ENCODE measurements at places on chromosomes 4 and X.

DNA sequence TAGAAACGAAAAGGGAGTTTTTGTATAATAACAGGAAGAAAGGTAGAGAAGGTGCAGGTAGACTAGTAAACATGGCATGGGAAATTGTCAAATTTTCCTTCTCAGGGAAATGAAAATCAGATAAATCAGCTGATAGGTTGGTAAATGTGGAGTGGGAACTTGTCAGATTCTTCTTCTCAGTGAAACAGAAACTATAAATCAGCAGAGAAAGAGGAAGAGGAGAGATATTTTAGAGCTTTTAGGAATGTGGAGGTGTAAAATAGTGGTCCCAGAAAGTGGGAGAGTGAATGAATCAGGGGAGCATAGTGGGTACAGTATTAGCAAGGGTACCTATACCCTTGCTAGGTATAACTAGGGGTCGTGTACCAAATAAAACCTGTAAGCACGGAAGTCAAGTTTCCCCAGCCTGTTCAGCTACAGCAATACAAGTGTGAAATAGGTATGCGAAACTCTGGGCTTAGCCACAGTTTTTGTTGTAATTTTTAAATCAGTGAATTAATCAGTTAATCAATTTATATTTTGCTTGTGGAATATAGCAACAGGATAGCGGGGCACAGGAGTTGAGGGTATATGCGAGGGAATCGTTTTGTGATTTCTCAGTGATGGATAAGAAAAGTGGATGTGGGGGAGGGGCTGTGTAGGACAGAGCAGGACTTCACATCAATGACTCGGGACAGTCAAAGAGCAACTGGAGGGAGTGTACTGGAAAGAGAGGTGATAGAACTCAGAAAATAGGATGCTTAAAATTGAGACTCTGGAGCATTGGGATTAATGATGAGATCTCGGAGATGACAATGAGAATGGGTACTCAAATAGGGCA is 561.5 kb downstream of the INPP4B start:
- DNase-seq: no peak

GRCh38 chr4:22493523-22493922 is 22.3 kb downstream of the ADGRA3 start:
- DNase-seq: no peak

DNA sequence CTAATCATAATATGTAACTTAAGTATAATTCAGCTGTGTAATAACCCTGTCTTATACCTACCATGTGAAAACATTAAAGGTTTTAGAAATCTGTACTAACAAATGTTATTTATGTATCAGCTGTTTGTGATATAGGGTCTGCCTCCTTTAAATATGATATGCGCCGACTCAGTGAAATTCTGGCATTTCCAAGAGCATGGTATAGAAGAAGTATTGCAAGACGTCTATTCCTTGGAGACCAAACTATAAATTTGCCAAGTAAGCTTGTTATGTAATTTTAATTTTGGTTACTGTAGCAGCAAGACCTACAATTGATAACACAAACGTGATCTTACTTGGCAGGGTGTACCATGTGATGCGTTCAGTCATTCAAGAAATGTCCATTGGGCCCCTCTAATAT is 32.3 kb upstream of the ADAD1 start:
- DNase-seq: no peak

DNA sequence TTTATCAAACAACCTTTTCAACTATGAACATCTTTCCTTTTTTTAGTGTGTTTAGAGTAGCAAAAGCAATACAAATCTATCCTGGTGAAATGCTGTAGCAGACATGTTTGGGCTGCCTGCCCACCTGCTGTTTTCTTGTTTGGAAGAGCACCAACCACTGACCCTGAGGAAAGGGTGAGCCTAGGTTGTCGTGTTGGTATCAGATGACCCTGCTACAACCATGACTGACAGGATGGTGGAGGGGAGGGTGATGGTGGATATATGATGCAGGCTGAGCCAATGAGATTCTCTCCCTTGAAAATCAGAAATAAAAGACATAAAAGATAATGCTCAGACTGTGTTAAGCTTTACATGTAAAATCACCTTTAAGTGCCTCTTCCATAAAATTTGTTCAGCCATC is 201.2 kb downstream of the NPNT start:
- no peak for DNase-seq

- DNase-seq: no peak
Measured at GRCh38 chr4:14193601-14194000, 566.1 kb upstream of the BOD1L1 start.

- no peak for DNase-seq
Measured at GRCh38 chr4:100289530-100289888, 99.2 kb upstream of the DDIT4L start.

DNA sequence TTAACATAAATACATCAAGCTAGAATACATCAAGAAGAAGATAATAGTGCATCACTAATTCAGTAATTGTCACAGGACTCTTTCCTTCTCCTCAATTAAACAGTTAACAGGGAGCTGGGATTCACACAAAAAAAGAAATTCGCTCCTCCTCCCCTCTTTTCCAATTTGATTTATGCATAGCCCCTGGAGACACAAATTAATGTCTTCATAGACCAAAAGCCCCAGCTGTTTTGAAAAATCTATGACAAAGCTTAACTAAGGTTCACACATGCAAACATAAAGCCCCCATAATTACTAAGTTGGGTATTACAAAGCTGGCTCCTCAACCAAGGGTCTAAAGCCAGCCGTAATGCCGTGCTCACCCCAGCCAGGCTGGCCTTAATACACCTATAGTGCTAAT is 61.2 kb downstream of the ENOX2 start:
- DNase-seq: no peak

DNA sequence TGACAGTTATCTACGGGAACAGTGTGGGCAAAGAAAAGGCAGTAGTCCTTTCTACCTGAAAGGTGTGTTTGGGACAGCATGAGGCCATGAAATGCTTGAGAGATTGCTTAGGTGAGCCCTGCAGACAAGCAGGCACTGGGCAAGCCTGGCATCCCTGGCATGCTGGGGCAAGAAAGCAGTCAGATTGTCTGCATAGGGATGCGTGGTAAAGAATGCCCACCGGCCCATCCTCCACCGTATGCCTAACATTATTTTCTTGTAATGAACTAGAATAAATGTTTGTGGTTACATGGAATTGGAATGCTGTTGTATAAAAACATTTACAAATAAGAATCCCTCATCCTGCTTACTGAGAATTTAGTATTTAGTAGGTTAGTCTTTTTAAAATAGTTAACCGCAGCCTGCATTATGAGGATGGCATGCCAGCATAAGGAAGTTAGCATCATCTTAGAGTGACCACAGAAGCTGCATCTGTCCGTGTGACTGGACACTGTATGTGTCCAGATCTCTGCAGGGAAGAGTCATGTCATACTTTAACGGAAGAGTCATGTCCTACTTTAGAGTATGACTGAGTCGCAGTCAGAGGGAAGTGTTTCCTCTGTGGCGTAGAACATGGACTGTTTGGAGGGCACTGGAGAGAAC is 18.9 kb downstream of the ZBTB49 start:
- no peak for DNase-seq

- no peak for DNase-seq
Measured at GRCh38 chrX:14351611-14352303, 177.6 kb upstream of the GLRA2 start.

DNA sequence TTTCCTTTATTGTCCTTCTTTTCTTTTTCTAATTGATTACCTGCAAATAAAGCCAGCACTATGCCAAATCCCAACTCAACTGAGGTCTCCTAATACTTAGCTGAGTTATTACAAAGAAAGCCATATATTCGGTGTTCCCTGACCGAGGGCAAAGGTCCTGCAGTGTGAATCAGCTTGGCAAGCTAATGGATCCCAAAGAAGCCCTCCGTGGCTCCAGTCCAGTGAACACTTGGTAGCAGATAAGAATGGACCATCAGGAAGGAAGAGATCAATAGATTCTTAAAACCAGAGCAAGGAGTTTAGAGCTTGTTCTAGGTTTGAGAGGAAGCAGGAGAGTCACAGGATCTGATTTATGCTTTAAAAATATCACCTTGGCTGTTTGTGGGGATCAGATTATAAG is 8.5 kb downstream of the LDB2 start:
- no peak for DNase-seq

DNA sequence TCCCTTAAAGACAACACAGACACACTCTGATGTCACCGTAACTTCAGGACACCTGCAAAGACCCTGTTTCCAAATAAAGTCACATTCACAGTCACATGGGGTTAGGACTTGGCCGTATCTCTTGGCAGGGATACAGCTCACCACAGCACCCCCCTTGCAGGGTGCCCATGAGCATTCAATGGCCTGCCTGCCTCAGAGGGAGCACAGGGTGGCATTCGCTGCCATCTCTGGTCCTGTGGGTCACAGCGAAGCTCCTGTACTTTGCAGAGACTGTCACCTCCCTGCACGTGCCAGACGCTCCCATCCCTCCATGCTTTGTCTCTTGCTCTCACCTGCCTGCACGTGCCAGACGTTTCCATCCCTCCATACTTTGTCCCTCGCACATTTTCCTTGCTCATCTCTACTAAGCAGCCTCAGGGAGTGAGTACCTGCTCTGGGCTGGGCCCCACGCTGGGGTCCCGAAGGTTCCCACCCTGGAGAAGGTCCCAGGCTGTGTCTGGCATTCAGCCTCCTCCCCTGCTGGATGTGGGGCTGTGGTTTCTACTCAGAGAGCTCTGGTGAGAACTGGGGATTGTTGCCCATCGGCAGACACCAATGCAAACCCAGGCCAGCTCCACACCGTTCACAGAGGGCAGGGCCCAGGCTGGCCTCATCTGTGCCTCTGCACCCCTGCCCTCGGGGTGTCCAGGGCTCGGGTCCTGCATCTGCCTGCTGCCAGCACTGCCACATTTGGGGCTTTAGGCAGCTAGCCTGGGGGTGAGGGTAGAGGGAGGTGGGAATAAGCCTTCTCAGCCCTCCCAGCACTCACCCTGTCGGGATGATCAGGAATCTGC is 15.8 kb downstream of the HTRA3 start:
- DNase-seq: no peak

GRCh38 chr4:137896221-137896737 is 345.9 kb downstream of the SLC7A11 start:
- DNase-seq: no peak

- no peak for DNase-seq
Measured at GRCh38 chrX:108557580-108557979, 117.9 kb downstream of the COL4A5 start.

GRCh38 chrX:4373791-4374190 is 660.3 kb upstream of the PRKX start:
- no peak for DNase-seq

DNA sequence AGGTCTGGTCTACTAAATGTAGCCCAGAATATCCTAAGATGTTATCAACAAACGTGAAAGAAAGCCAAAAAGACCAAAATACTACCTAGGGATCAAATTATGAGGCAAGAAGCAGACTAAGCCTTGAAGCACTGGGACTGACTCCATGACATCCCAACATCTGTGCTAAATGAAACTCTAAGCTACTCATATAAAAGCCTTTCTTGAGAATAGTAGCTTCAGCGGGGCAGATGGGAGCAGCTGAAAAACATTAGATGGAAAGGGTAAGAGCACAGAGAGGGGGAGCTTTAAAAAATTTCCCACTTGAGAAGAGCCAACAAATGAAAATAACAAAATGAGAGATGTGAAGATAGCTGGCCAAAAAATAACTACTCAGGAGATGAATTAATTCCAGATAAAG is 81.7 kb downstream of the MAD2L1 start:
- no peak for DNase-seq

- no peak for DNase-seq
Measured at GRCh38 chrX:144722307-144722706, 525.0 kb upstream of the SPANXN1 start.
